ENCODE measurements at places on chromosomes 13 and 19. TPM values are rescaled to one million over a fixed set of nuclear protein-coding genes. Genes with fewer than 3 reads are reported as not detected.

The PSG6 gene
- 0.16 TPM for polyA plus RNA-seq

DNA sequence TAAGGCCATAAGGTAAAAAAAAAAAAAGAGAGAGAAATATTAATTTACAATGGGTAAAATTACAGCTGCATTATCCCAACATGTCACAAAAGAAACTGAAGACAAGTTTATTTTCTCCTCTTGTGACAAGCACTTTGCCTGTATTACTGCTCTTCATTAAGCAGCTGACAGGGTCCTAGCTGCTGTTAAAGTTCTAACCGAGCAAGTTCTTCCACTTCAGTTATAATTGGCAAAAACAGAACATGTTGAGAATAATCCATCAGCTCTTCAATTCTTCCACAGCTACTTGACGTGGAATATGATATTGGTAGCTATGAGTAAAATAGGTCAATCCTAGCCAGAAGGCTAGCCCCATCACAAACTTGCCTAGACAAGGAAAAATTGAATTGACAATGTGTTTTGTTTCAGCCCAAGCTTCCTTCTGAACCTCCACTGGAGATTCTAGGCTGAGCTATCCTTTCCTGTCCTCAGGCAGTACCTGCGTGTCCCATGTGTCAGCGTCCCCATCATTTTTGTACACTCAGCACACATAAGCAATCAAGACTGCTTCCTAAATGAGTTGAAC is 32.2 kb upstream of the DOCK9 start:
- no peak for DNase-seq

- no peak for DNase-seq
These were observed 84.8 kb downstream of the PCDH17 start for GRCh38 chr13:57716295-57716694.

The ZNF558 gene
- polyA plus RNA-seq, result 20.6 TPM

DNA sequence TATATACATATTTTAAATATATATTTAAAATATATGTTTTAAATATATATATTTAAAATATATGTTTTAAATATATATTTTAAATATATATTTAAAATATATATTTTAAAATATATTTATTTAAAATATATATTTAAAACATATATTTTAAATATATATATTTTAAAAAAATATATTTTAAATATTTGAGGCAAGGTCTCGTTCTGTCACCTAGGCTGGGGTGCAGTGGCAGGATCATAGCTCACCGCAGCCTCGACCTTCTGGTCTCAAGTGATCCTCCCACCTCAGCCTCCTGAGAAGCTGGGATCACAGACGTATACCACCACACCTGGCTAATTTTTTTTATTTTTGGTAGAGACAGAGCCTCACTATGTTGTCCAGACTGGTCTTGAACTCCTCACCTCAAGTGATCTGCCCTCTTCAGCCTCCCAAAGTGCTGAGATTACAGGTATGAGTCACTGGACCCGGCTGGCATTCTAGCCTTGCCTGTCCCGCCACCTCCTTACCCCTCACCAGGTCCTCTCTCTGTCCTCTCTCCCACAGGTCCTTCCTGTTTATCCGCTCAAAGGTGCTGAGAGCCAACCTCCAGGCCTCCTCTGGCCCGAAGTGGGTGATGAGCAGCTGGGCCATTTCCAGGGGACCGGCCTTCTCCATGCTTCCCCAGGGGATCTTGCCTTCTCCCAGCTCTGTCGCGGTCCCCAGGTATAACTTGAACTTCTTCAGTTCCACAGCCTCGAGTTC is 564 bp downstream of the NLRP12 start:
- DNase-seq, result no peak

The LYPD5 gene
- 0.34 TPM for polyA plus RNA-seq

GRCh38 chr13:29801737-29802305 is 48.6 kb downstream of the UBL3 start:
- no peak for DNase-seq

The PTGER1 gene
- polyA plus RNA-seq, result not detected

DNA sequence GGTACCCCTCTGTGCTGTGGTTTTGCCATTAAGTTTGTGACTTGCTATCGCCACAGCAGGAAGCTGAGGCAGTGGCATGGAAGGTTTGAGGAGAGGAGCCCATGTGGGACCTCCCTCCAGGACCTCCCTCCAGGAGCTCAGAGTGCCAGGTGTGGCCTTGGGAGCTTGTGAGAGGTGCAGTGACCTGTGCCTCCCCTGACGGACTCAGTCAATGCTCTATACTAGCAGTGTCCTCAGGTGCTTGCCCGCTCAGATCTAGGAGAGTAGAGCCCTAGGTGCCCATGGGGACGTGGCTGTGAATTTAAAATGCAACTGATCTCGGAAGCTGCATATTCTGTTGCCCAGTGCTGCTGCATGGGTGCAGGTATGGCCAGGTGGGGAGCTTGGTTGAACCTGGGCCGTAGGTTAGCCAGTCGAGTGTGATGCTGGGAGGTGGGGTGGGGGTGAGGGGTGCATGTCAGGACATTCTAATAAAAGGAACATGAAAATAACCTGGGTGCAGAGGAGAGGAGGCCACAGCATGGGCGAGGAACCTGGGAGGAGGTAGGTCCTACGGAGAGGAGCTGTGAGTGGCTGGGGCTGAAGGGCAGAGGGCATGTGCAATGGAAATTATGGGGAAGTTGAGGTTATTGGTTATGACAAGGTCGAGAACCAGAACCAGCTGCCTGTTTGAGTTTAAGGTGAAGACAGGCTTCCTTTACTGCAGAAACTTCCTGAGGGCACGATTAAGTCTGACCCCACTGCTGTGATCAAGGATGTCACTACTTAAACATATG is 41.6 kb downstream of the TEX29 start:
- DNase-seq, result no peak

- no peak for DNase-seq
These were observed 759.0 kb downstream of the SLITRK6 start for GRCh38 chr13:85040215-85040614.

- no peak for DNase-seq
These were observed 4.2 kb downstream of the GATAD2A start for GRCh38 chr19:19409631-19410030.

DNA sequence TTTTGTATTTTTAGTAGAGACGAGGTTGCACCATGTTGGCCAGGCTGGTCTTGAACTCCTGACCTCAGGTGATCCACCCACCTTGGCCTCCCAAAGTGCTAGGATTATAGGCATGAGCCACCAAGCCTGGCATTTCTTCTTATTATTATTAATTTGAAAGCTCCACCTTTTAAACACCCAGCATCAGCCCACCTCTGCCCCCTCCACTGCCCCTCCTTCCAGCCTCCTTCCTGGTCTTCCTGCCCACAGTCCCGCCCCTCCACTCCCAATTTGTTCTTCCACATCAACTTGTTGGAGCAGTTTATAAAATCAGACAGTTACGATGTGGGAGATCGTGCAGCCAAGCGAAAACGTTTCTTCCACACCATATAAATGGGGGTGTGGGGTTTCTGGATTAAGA is 7.8 kb upstream of the CLIP3 start:
- DNase-seq, result no peak

- DNase-seq, result no peak
These were observed 1.0 kb upstream of the NCCRP1 start for GRCh38 chr19:39195755-39196154.

- no peak for DNase-seq
These were observed 29.9 kb downstream of the LAIR2 start for GRCh38 chr19:54532528-54532927.

The NOTCH3 gene
- 131 TPM for polyA plus RNA-seq

GRCh38 chr19:54002495-54003315 is 11.3 kb downstream of the CACNG6 start:
- no peak for DNase-seq

GRCh38 chr19:1037621-1038064 is 2.3 kb upstream of the ABCA7 start:
- DNase-seq, result no peak

The IL17D gene
- 30.1 TPM for polyA plus RNA-seq

- no peak for DNase-seq
These were observed 5.3 kb upstream of the CEACAM21 start for GRCh38 chr19:41570639-41571112.

The FGF22 gene
- polyA plus RNA-seq, result 0.20 TPM

GRCh38 chr13:39129213-39129612 is 91.0 kb downstream of the NHLRC3 start:
- DNase-seq, result no peak

DNA sequence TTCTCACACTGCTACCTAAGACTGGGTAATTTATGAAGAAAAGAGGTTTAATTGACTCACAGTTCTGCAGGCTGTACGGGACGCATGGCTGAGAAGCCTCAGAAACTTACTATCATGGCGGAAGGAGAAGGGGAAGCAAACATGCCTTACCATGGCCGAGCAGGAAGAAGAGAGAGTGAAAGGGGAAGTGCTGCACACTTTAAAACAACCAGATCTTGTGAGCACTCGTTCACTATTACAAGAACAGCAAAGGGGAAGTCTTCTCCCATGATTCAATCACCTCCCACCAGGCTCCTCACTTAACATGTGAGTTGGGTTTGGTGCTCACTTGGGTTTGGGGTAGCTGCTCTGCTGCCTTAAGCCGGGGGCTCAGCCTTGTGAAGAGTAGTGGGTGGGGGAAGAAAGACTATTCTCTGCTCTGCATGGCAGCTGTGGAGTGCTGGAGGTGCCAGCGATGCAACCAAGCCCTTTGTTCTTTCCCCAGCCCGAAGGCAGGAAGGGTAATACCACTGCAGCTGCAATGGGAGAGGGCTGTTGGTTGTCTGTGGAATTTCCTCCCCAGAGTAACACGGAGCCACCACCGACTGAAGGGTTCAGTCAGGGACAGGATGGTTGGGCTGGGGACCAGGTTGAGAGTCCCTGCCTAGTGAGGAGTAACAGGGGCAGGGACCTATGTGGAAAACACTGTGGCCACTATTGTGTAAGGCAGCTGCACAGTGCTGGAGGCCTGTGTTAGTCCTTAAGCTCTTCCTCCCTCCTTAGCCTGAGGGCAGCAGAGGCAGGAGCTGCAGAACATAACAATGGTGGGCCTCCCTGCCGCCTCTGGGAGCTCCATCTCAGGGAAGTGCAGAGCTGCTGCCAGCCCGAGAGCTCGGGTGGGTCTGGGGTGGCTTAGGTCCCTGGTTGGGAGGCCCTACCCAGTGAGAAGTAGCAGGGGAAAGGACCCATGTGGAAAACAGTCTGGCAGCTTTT is 1262.5 kb downstream of the EFNB2 start:
- peak; percentile 1 for DNase-seq

GRCh38 chr13:71758828-71759227 is 108.2 kb downstream of the DACH1 start:
- no peak for DNase-seq

DNA sequence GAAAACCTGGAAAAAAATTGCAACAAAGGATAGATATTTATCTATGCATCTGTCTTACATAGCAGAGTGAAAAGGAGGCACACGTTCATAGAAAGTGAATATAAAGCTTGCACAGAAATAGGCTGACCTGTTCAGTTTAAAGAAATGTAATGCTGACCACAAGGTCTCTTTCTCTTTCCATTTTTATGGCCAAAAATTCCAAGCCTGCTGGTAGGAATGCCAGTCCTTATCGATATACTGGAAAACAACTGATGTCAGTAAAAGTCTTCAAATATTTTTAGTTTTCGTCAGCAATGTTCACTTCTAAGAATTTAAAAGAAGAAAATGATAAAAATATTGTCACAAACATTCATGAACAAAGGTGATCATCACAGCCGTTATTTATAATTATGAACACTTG is 59.0 kb upstream of the MCF2L start:
- no peak for DNase-seq

GRCh38 chr13:21641629-21642028 is 29.2 kb upstream of the FGF9 start:
- no peak for DNase-seq

The NLRP5 gene
- polyA plus RNA-seq, result not detected
